Ovary (tissue), 10 donors: ENCODE measurements at places on chromosomes 11 and 22. TPM values are rescaled to one million over a fixed set of nuclear protein-coding genes. Genes with fewer than 3 reads are reported as not detected.
A peak's percentile ranks its signal among the peaks of the same experiment; 100 is the strongest.

The MS4A15 gene
- 0.33 TPM for total RNA-seq

The BLID gene
- total RNA-seq: 4.8 TPM

GRCh38 chr22:46483353-46483752, 54.1 kb downstream of the CELSR1 start:
- DNase-seq: no peak
- H3K27me3 ChIP-seq: no peaks in the 10 kb centered on the region

DNA sequence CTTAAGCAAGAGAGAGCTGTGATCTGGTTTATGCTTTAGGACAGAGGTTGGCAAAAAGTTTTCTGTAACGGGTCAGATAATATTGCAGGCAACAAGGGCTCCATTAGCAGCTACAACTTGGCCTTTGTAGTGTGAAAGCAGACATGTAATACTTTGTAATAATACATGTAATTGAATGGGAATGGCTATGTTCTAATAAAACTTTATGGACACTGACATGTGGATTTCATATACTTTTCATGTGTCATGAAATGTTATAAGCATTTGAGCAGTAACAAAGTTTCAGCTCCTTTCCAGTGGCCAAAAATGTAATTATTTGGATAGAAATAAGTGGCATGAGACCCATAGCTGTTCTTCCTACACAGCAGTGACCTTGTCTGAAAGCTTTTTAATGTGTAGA, 3.1 kb downstream of the DYNC2H1 start:
- H3K27me3 ChIP-seq: no peaks in the 10 kb centered on the region
- H3K4me1 ChIP-seq: peaks cover 5% of the 10 kb centered on the region
- no peak overlapping the region for H3K27ac ChIP-seq
- DNase-seq: no peak
- H3K4me3 ChIP-seq: no peak overlapping the region

DNA sequence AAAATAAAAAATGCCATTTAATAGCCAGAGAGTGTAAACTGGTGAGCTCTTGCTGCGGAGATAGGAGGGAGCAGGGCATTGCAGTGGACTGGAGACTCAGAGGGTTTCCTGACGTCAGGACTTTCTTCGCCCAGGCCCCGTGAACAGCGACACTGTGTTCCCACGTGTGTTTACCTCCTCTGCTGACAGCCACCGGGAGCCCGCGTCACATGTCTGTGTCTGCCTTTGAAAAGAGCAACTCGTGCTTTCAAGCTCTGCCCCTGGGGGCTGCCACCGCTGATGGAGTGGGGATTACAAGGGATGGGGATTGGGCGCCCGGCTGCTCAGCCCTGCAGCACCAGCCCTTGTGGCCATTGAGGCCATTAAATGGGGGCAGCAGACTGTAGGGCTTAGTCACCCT, 3.3 kb downstream of the TANGO2 start:
- H3K27ac ChIP-seq: no peak overlapping the region
- peaks cover 11% of the 10 kb centered on the region for H3K4me1 ChIP-seq
- no peak for DNase-seq
- H3K4me3 ChIP-seq: no peak overlapping the region
- no peaks in the 10 kb centered on the region for H3K36me3 ChIP-seq

DNA sequence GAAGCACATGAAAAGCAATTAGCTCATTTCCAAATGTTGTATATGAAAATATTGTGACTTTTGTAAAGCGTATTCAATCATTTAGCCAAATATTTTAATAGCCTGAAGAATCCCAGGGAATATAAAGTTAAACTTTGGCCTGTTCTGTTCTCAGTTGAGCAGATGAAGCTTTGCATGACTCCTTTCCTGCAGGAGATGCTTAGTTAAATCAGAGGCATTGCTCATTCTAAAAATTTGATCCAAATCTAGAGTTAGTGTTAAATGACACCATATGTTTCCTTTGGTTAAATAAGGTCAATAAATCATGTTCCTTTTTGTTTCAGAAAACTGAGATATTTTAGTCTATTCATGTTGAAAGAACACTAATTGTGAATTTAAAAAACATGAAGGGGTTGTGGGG, 51.2 kb upstream of the BIRC3 start:
- DNase-seq: no peak
- no peak overlapping the region for H3K4me3 ChIP-seq
- no peak overlapping the region for H3K27ac ChIP-seq
- H3K4me1 ChIP-seq: no peaks in the 10 kb centered on the region
- H3K27me3 ChIP-seq: no peaks in the 10 kb centered on the region
- H3K36me3 ChIP-seq: no peaks in the 10 kb centered on the region

DNA sequence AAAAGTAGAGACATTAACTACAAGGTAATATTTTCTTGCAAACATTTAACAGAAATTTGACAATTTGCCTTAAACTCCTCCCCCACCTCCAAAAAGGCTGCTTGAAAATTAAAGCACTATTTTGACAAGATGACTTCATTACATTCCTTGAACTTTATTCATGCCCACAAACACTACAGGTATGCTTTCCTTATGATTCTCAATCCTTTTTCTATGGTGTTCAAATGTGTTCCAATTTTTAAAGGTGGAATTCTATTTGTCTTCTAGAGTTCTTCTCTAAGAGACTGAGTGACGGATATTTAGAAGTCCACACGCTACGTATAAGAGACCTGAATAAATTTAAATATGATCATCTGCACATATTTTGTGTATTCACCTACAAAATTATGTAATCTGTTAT, 69.4 kb downstream of the MRTFA start:
- no peaks in the 10 kb centered on the region for H3K36me3 ChIP-seq
- no peak for DNase-seq
- no peaks in the 10 kb centered on the region for H3K4me1 ChIP-seq
- no peak overlapping the region for H3K27ac ChIP-seq

- no peaks in the 10 kb centered on the region for H3K27me3 ChIP-seq
- no peaks in the 10 kb centered on the region for H3K36me3 ChIP-seq
- no peaks in the 10 kb centered on the region for H3K4me1 ChIP-seq
- no peak for DNase-seq
- H3K27ac ChIP-seq: no peak overlapping the region
These were observed 48.8 kb downstream of the CWF19L2 start for GRCh38 chr11:107408762-107409211.

GRCh38 chr22:39170825-39171622, 18.5 kb upstream of the CBX7 start:
- no peak overlapping the region for H3K27ac ChIP-seq
- no peak overlapping the region for H3K4me3 ChIP-seq
- DNase-seq: peak; percentile 75
- no peaks in the 10 kb centered on the region for H3K36me3 ChIP-seq
- peaks cover 16% of the 10 kb centered on the region for H3K4me1 ChIP-seq

- DNase-seq: no peak
- no peaks in the 10 kb centered on the region for H3K27me3 ChIP-seq
- no peaks in the 10 kb centered on the region for H3K36me3 ChIP-seq
- no peak overlapping the region for H3K4me3 ChIP-seq
- H3K4me1 ChIP-seq: peaks cover 1% of the 10 kb centered on the region
These were observed 64.6 kb upstream of the TTC12 start for GRCh38 chr11:113249786-113250185.

- H3K4me3 ChIP-seq: no peak overlapping the region
- H3K27ac ChIP-seq: no peak overlapping the region
- no peaks in the 10 kb centered on the region for H3K4me1 ChIP-seq
These were observed 13.9 kb downstream of the RBM4B start for GRCh38 chr11:66663741-66664296.
